Stimulated activated CD8-positive, alpha-beta memory T cell treated with anti-CD3 and anti-CD28 coated beads, Interleukin-7, amount 100 ng/mL, for 48 hours (primary cell): ENCODE measurements at places on chromosomes 11 and 22.

DNA sequence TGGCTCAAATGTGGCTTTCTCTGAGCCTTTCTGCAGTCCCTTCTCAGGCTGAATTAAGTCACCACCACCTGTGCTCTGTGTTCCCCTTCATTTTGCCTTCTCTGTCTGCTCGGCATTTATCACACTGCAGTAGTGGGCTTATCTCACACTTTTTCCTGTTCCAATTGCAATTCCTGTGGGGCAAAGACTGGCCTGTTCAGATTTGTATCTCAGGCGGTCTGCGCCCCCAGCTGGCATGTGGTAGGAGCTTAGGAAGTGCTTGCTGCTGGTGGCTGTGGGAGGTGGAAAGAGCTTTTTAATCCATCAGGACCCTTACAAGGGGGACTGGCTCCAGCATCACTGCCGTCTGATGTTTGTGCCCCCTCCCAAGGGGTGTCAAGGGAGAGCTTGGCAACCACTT lies 21.2 kb downstream of the BMAL1 start:
- no peak for DNase-seq

- no peak for DNase-seq
These were observed 17.3 kb upstream of the TP53I11 start for GRCh38 chr11:44967930-44968496.

DNA sequence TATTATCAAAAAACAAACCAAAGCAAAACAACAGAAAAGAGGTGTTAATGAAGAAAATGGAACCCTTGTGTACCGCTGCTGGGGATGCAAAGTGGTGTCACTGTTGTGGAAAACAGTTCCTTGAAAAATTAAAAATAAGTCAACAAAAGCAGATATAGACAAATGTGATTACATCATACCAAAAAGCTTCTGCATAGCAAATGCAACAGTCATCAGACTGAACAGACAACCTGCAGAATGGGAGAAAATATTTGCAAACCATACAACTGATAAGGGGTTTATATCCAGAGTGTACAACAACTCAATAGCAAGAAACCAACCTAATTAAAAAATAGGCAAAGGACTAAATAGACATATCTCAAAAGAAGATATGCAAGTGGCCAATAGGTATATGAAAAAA lies 22.9 kb upstream of the CARS1 start:
- no peak for DNase-seq

DNA sequence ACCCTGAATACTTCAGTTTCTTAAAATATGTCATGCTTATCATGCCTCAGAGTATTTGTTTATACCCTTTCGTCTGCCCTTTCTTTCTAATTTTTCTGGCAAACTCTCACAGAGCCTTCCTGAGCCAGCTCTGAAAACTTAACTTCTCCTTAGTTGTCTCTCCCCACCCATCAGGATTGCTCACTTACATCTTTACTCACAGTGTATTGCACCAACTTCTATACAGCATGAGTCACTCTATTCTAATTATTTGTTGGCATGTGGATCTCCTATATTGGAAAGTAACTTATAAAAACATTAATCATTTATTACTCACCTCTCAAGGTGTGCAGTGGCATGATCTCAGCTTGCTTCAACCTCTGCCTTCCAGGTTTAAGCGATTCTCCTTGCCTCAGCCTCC lies 114.9 kb downstream of the FANCF start:
- DNase-seq, result no peak

- no peak for DNase-seq
These were observed 36.5 kb downstream of the POU2AF3 start for GRCh38 chr11:111334532-111335502.

GRCh38 chr11:122803306-122803705 lies 35.0 kb upstream of the CRTAM start:
- no peak for DNase-seq

- no peak for DNase-seq
These were observed 26.1 kb downstream of the B3GAT1 start for GRCh38 chr11:134385774-134386565.

DNA sequence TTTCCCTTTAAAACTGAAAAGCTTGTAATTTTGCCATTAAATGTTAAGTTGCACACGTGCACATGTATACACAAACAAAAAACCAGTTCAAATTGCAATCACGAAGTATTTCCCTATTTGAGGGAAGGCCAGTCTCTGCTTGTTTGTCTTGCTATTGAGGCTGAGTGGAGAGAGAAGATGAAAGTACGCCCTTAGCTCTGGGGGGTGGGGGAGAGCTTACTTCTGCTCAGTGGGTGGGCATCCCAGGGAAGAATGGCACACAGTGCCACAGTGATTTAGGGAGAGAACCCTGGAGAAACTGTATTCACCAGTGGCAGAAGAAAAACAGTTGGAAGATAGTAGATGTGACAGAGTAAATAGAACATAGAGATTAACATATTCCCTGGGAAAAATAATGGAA lies 8.7 kb downstream of the YAP1 start:
- DNase-seq, result no peak

DNA sequence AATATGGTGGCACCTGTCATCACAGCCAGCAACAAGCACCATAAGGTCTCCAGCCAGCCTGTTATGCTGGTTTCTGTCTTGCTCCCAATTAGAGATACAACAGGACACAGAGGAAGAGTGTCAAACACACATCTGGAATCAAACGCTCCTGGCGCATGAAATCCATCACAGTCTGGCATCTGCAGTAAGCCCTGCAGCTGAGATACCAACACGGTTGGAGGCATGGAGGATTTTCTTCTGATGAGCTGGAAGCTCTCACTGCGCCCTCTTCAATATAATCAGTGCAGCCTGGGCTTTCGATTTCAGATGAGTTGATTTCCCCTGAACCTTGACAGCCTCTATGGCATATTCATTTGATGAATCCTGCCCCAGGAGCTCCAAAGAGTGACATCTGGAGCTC lies 27.8 kb upstream of the CARS1 start:
- no peak for DNase-seq

DNA sequence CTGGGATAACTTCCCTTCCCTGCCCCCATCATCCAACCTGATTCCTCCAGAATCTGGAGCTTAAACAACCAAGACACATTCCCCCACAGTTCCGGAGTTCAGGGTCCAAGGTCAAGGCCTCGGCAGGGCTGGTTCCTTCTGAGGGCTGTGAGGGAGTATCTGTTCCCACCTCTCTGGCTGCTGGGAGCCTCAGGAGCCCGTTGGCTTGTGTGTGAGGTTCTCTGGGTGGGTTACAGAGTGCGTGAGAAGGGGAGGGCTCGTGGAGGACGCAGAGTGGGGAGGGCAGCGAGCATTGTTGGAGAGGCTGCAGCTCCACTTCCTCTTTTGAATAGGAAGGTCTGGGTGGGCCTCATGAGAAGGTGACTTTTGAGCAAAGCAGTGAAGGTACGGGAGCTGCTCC lies 8.5 kb downstream of the SERHL2 start:
- DNase-seq, result no peak

DNA sequence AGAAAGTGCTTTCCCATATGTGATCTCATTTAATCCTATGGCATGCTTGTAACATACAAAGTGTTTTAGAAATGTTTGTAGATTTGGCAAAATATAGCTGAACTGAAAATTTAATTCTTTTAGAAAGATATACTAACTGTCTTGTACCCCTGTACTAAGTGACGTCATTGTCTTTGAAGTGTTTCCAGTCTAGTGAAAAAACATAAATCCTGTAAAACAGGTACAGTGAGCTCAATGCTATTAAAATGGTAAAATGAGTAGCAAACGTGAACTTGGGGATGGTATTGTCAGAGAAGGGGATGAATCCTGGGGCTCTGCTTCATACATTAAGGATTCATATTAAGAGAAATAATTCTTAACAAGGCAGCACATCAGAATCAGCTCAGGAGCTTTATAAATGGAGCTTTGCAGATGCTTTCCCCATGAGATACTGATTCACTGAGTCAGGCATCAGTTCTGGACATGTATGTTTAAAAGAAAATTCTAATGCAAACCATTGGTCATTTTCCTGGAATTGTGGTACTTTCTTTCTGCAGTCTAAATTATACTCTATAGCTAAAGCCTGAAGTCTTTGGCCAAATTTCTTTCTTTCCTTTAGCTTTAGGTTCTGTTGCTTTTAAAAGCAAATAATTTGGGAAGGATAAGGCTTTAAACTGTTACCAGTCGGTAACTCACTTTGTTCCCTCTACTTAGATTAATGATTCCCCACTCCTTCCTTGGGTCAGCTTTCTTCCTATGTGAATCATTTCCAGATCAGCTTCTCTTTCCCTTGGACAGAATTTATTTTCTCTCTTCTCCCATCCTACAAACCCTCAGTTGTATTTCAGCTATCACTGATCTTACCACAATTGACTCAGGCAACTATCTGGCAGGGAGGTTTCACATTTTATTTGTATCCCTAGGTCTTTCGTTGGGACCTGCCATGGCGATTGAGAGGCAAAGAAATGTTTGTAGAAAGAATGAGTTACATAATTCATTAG lies 57.5 kb upstream of the DDI1 start:
- no peak for DNase-seq

GRCh38 chr11:117932947-117933346 lies 3.7 kb upstream of the TMPRSS13 start:
- no peak for DNase-seq

DNA sequence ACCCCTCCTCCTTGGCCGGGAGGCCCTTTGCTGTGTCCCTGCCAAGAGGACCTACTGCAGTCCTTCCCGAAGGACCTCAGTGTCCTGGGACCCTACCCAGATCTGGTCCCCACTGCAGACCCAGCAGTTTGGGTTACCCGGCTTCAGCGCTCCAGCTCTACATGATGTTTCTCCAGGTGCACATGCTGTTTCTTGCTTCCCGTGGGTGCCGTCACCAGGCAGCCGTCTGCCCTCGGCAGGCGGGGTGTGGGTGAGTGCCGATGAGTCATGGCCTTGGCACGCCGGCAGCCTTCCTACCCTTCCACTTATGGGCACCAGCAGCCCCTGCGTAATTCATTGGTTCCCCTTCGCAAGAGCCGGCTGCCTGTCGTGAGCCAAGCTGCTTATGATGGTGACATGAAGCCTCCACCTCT lies 101.8 kb downstream of the BCR start:
- DNase-seq, result no peak

DNA sequence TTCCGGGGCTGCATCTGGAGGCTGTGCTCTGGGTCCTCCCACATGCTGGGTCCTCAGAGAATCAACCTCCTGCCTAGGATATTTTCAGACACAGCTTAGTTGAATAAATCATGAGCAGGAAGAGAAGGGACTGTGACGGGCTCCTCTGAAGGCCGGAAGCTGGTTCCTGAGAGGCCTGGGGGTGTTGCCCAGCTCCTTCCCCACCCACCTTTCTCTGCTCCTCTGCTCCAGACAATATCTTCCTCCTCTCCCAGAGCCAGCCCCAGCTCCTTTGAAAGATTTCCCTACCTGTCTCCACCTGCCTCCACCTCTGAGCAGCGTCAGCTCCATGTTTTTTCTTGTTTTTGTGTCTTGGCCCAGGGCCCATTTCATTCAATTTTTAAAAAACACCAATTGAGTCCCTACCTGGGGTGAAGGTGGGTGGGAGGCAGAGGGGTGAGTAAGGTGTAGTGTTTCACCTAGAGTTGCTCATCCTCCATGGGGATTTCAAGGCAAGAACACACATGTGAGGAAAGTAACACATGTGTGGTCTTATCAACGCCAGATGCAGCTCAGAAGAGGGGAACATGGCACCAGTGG lies 24.8 kb upstream of the THY1 start:
- no peak for DNase-seq

GRCh38 chr11:26439854-26440253 lies 107.9 kb downstream of the ANO3 start:
- no peak for DNase-seq

GRCh38 chr22:19289475-19290161 lies 1.9 kb downstream of the CLTCL1 start:
- DNase-seq, result no peak

- DNase-seq, result no peak
These were observed 82.5 kb downstream of the ZNF280B start for GRCh38 chr22:22425783-22426624.

- DNase-seq, result no peak
These were observed 21.3 kb downstream of the OR52E1 start for GRCh38 chr11:5090668-5091067.

DNA sequence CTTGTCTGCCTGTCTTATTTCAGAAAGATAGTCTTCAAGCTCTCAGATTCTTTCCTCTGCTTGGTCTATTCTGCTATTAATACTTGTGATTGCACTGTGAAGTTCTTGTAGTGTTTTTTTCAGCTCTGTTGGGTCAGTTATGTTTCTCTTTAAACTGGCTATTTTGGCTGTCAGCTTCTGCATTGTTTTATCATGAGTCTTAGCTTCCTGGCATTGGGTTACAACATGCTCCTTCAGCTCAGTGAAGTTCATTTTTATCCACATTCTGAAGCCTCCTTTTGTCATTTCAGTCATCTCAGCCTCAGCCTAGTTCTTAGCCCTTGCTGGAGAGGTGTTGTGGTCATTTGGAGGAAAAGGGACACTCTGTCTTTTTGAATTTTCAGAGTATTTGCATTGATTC lies 15.5 kb upstream of the DEPDC7 start:
- no peak for DNase-seq

DNA sequence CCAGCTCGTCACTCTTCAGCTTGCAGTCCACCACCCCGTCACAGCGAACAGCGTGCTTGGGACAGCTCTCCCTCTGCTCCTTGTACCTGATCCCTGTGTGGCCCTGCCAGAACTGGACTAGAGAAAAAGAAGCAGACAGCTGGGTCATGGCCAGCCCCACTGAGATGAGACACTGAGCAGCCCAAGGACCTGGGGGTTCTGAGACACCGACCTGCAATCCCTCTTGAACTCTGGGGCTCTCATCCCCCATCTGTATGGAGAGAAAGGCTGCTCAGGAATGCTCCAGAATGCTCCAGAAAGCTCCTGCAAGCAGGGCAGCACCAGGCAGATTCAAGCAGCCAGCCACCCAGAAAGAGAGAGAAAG lies 14.8 kb downstream of the TMPRSS13 start:
- DNase-seq, result no peak

GRCh38 chr11:64850979-64851567 lies 6.6 kb upstream of the CDC42BPG start:
- DNase-seq, result peak; percentile 60

DNA sequence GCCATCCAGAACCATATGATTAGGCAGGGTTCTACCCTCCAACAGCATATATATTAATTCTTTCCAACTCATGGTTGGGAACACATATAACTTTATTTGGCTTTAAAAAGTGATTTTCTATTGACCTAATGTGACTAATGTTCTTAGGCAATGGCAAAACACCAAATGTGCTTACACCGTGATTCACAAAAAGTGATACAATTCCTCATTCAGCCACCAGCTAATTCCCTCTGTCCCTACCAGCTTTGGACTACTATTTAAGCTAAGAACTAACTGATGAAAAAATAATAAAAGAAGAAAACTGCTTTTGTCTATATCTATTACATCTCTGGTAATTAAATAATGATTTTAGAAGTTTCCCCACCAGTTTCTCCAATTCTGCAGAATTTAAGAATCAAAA lies 4.7 kb downstream of the CTSC start:
- DNase-seq, result no peak
